ENCODE measurements at places on chromosomes 1 and 21.

DNA sequence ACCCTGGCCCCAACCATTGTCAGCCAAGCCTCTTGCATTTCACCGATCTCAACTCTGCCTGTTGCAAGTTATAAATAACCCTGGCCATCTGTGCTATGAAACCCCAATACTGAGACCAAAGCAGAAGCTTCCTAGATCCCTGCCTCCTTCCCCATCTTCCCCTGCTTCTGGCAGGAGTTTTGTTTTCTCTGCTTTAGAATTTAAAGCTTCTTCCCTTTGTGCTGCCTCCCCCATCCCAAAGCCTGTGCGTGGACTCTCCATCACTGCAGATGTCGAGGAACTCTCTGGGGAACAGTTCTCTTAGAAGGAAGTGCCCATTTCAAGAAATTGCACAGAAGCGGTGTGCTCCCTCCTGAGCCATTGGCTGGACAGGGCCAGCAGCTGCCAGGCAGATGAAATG lies 17.4 kb upstream of the MYOG start:
- DNase-seq, result no peak

- DNase-seq, result no peak
Measured at GRCh38 chr1:181451661-181452230, 31.6 kb upstream of the CACNA1E start.

DNA sequence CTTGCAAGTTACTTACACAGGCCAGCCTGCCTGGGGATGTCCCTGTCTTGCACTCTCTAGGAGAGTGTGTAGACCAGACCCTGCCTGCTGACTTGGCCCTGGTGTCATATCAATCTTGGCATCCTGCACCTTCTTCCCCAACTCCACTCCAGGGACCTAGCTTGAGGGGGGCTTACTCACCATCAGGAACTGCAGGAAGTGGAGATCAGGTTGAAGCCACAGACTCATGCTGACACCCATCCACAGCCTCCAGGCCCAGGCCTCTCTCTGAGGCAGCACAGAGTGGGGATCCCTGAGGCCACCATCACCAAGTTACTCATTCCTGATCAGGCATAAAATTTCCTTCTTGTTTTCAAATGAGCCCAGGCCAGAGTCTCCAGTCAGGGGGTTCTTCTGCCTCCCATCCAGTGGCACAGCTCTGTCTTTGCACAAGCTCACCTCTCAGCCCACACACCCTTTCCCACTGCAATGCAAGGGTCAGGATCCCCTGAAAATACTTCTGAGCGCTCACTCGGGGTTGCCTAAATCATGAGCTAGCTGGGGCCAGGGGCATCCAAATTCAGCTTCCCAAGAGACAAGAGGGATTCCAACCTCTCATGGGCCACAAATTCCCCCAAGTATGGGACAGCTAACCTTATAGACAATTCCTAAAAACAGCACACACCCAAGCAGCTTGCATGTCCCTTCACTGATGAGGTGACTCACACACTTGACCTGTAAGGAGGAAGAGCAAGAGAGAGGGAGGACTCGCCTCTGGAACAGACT lies 33.5 kb downstream of the CSMD2 start:
- DNase-seq, result no peak

DNA sequence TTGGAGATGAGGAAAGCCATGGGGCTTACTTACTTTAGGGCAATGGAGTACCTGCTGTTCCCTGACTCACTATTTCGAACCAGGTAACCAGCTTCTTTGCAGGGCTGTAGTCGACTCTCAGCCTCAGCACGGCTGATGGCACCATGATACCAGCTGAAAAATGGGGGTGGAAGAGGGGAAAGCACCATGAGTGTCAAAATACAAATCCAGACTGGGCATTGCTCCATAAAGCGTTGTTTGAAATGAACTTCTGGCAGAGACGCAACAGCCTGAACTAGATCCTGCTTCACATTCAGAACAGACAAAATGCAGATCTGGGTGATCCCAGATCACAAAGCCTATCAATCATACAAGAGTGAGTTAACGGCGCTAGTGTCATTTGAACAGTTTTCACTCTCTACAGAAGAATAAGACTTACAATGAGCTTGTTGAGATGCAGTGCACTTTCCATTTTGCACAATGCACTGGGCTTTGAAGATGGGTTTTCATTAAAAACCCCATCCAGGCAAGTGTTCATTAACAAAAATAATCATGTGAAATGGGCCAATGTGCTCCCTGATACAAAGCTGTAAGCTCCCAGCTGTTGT lies 16.0 kb upstream of the TDRD10 start:
- no peak for DNase-seq

DNA sequence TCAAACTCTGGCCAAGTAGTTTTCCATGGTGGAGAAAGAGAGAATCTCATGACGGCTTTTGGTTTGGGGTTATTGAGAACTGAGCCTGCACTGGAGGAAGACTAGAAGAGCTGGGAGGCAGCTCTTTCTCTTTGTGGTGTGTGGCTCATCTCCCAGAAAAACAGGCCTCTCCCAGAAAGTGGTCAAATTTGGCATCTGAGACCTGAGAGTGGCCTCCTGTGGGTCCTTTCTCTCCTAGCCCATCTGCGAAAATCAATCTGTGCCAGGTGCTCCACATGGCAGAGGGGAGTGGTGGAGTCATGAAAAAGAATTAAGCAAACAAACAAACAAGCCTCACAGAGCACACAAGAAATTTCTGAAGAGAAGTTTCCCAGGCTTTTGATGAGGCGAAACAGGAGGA lies 305.0 kb downstream of the ST6GALNAC3 start:
- DNase-seq, result no peak

GRCh38 chr1:228037401-228038386 lies 30.9 kb downstream of the WNT3A start:
- DNase-seq, result peak; percentile 57

GRCh38 chr1:29245876-29246275 lies 9.6 kb downstream of the PTPRU start:
- no peak for DNase-seq

GRCh38 chr1:203597331-203598090 lies 29.1 kb upstream of the ATP2B4 start:
- DNase-seq, result peak; percentile 35

DNA sequence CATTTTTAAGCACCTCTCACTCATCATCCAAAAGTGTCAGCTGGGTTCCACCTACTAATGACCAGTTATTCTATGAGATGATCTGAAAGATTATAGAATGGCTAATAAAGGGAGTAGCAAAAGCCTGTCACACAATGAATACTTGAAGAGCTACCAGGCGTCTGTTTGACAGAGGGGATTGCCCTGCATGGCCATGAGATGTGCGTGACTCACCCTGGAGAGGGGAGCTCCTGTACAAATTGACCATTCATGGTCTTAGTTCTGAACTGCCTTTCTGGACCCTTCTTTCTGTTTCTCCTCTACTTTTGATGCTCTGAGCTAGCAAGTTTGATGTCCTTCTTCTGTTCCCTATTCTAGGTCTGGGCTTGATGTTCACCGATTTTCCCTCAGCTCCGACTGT lies 85.2 kb upstream of the ABCD3 start:
- no peak for DNase-seq

DNA sequence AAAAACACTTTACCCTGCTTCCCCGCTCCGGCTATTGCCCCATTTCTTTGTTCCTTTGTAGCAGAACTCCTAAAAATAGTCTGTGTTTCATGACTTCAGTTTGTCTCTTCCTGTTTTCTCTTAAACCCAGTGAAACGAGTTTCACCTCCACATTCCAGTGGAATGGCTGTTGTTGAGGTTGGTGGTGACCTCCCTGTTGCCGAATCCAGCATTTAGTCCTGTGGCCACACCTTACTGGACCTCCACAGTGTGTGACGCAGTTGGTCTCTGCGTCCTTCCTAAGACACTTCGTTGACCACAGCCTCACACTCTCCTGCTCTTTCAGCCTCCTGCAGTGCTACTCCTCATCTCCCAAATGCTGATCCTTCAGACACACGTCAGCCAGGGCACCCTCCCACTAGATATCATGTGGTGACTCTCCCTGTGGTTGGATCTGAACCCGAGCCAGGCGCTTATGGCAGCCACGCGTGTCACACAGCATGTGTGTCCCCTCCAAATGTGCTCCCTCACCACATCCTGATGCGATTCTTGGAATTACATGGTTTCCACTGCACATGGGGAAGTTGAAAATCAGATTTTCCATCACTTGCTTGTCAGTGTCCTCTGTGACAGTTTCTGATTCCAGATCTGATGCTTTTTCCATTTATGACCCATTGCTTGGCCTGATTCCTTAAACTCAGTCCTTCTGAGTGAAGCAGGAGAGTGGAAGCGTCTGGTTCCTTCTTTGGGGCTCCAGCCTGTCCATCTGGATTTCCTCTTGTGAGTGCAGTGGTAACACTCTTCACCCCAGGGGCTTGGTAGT lies 99.1 kb upstream of the ARTN start:
- no peak for DNase-seq

DNA sequence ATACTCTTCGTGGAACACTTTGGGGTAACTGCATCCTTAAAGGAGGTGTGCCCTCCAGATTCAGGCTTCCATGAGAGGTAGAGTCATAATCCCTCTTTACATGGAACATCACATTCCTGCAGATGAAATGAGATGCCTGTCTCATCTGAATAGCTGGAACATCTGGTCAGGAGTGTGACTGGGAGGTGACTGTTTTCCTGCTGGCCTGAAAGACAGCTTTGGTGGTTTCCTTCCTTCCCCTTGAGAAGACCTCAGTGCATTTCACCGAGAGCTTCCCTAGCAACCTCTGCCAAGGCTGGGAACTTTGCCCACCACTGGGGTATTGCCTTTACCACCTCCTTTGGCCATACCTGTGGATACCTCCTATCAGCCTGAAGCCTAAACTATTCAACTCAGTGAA lies 46.7 kb upstream of the GUCA2A start:
- no peak for DNase-seq

GRCh38 chr1:197659171-197659570 lies 116.1 kb downstream of the DENND1B start:
- DNase-seq, result no peak

- no peak for DNase-seq
Measured at GRCh38 chr1:54336116-54336515, 70.1 kb downstream of the SSBP3 start.

- DNase-seq, result peak; percentile 74
Measured at GRCh38 chr1:110606657-110607535, 738 bp upstream of the KCNA2 start.

DNA sequence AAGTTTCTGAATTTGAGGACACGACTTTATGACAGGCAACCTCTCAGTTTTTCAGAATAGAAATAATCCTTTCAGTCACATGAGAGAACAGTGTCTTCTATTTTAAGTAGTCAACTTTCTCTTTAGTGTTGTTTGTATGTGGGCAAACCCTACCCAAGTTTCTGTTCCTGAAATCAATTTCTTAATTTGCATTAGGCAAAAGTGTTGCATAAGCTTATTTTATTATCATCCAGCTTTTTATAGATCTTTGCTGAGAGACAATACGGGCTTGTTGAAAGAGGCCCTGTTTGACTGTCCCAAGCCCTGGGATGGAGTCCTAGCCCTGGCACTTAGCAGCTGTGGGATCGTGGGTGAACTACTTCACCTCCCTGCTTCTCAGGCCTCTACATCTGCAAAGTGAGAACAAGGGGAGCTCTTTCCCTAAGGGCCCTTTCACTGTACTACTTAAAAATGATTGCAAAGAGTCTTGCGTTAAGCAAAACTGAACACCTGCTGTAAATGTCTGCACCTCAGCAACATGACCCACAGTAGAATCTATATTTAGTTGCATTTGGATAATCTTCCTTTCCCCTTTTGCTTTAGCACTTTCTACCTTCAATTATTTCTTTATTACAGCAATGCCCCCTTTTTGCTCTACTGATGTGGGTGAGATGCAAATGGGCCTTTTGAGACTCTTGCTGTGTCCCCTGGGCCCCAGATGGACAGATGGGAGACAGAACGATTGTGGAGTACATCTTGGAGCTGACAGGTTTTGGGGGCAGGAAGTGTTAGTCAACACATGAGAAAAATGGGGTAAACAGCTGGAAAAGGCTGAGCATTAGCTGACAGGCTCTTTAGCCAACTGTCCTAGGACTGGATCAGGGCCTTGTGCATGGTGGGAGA lies 41.0 kb upstream of the SCAF4 start:
- DNase-seq, result no peak

DNA sequence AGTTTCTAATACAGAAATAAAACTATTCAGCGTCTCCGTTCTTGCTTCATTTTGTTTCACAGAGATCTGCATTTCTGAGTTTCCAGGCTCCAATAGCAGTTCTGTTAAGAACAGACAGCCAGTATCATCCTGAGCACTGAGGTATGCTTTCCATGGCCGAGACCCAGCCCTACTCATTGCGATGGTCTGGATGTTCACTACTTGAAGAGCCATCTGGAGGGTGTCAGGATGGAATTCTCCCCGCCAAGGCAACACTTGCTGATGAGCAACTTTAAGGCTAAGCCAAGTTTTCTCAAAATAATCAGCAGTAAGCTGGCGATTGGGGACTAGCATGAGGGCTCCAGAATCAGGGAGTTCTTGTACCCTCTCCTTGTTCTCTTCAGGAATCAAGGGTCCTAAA lies 7.7 kb upstream of the BCL2L15 start:
- DNase-seq, result no peak

GRCh38 chr1:1198423-1199140 lies 7.8 kb downstream of the TNFRSF18 start:
- no peak for DNase-seq

- no peak for DNase-seq
Measured at GRCh38 chr1:37865348-37866120, 6.1 kb upstream of the MTF1 start.

DNA sequence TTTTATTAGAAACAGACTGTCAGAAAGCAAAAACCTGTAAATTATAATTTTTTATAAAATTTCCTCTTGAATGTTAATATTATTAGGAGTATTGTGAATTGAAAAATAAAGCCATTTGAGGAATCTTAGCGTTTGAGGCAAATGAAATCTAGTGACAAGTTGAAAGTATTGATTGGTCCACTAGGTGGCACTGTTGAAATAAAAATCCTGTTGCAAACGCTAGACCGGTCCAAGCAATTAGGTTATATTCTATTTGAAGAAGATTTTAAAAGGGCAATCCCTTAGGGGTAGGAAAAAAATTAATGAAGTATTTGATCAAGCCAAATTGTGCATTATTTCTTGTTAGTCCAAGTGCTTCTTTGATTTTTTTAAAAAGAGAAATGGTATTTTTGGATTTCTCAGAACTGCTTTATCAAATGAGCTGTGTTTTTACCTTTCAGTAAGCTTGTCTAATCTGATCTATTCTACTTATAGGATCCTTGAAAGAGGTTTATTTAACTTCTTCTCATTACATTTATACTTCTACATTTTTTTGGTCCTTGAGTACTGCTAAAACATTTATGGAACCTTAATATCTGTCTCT lies 57.7 kb downstream of the ATG4C start:
- peak; percentile 18 for DNase-seq

DNA sequence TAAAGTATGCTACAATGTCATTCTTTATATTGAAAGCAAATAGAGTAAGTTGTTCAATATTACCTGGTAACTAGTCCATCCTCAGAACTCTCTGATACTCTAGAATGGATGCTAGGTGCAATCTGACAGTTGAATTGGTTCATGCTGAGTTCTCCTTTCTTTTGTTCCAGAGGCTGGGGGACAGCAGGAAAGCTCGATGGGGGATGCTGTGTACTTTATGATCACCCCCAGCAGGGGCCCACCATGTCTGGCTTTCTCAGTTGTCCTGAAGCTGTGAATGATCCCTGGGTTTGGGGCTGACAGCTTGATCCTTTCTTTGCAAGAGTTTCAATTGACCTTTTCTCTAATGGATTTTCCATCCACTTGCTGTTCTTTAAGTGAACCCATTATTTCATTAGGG lies 22.5 kb downstream of the FMN2 start:
- no peak for DNase-seq
